AML-193 (cell line): ENCODE measurements at places on chromosomes 6 and 20.

DNA sequence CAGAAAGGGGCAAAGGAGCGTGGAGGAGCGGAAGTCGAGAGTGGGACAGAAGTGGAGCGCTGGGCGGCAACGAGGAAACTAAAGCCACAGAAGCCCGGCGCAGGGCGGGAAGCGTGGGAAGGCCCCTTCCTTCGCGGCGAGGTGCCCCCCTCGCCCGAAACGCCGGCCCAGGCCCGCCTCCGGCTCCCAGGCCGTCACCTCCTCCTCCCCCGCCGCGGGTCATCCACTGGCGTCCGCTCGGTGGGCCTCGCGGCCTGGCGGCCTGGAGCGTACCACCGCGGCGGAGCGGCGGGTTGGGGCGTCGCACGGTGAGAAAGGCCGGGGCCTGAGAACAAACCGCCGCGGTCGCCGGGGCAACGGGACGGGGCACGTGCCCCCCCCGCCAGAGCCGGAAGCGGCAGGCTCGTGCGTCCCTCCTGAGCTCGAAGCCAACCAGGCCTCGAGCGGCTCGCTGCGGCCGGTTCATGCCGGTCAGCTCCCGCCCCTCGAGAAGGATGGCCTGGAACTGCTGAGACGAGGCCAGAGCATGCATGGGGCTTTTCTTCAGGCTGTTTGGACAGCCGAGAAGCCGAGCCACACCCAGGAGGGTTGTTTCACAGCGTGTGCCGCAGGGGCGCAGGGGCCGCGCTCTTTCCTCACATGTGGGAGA lies at the start of gene TCP11:
Gene TCP11 (minus strand): TSS at position 333 of the 649 bp plus-strand sequence. CDS start 469 bp downstream, outside the sequence.
- no peak for DNase-seq

- DNase-seq, result no peak
Observed at GRCh38 chr6:157056275-157056674, 267.0 kb downstream of the TMEM242 start.

DNA sequence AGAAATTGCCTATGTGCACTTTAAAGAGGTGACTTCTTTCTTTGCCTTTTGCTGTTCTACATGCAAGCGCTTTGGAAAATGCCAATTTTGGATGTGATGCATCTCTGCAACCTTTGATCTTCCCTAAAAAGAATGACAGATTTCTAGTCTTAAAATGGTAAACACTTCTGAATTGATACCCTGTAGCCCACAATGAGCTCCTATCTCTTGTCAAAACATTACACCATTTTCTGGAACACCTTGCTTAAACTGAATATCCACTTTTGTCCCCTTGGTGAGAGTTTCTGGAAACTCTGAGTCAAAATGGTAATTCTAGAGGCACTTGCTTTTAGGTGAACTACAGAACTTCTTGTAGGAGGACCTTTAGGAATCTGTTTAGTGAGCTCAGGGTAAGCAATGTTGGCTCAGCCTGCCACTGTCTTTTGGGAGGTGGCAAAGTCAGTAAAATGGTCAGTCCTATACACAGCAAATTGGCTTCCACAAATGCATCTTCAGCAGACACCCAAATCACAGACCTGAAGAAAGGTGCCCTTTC lies 216.5 kb downstream of the SLC35F1 start:
- DNase-seq, result no peak

DNA sequence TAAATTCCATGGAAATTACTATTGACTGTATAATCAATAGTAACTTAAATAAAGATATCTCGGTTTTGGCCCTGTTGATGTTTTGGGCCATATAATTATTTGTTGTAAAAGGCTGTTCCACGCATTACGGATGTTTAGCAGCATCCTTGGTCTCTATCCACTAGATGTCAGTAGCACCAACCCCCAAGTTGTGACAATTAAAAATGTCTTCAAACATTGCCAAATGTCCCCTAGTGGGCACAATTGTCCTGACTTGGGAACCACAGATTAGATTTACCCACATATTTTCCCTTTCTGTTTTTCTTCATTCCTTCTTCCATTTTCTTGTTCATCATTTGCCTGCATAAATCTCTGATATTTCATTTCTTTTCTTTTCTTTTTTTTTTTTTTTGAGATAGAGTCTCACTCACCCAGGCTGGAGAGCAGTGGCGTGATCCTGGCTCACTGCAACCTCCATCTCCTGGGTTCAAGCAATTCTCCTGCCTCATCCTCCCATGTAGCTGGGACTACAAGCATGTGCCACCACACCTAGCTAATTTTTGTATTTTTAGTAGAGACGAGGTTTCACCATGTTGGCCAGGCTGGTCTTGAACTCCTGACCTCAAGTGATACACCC lies 13.6 kb upstream of the WFDC8 start:
- DNase-seq, result peak; percentile 67

DNA sequence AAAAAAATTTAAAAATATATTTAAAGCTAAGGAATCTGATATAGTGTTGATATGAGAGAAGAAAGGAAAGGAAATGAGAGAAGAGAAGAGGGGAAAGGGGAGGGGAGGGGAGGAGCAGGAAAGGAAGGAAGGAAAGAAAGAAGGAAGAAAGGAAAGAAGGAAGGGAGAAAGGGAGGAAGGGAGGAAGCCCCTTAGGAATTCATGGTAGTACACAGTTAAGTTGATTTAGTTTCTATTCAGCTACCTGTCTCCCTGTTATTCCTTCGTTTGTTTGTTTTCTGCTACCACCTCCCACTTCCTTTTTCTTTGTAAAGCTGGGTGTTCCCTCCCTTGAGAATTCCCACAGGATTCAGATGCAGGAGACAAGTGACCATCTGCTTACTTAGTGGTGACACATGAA lies 1025.4 kb upstream of the FLRT3 start:
- DNase-seq, result no peak

DNA sequence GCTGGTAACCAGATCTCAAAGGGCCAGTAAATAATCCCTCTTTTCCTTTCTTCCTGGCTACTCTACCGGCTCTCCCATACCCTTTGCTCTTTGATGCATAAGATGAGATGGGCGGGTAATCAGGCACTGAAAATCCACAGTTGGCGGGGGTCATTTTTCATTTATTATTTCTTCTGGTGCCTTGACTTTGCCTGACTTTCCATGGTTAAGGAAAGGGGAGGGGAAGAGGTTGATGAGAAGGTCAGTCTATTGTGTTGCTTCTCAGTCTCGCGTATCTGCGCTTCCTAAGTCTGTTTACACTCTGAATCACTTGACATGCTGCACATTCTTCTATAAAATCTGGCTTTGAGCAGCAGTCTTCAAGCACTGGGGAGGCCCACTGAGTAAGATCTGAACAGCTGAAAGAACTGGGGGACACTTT lies 121.1 kb upstream of the HDGFL1 start:
- no peak for DNase-seq

- no peak for DNase-seq
Observed at GRCh38 chr6:100979267-100979666, 98.1 kb upstream of the ASCC3 start.

DNA sequence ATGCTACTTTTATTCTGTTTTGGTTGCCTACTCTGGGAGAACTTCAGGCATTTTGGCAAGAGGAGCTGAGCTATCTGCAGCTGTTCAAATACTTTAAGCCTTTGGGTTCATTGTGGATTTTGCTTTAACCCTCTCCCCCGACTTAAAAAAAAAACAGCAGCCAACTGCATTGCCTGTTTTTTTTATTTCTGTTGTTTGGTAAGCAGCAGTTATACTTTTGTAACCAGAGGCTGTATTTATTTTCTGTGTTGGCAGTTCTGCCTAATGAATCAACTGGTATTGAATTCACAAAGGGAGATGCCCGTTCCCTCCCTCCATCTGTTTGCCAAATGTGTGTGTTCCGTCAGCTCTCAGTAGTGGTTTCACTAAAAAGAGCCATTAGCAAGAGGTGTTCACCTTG lies 484.0 kb downstream of the UTRN start:
- DNase-seq, result no peak

DNA sequence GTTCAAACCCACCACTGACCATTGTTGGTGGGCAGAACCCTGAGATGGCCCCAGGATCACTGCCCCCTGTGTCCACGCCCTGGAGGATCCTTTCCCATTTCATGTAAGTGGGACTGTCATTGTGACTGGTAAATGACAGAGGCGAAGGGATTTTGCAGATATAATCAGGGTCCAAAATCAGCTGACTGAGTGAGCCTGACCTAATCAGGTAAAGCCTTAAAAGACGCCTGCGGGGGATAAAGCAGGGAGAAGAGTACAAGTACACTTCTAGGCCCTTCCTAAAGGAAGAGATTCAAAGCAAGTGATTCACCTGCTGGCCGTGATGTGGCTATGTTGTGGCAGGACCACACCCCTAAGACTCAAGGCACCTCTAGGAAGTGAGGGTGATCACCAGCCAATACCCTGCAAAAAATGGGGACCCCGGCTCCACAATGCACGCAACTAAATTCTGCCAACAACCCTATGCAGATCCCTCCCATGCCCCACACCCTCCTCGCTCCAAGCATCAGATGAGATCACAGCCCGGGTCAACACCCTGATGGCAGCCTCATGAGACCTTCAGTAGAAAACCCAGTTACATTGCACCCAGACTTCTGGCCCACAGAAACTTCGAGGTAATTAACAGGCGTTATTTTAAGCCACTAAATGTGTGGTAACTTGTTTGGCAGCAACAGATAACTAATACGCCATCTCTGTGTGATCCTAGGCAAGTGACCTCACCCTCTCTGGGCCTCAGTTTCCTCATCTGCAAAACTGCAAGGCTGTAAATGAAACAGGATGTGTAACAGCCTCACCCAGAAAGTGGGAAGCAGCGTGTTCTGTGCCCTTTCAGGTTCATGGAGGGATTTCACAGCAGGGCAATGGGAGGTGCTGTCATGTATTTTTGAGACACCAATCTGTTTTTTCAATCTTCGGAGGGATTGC lies 11.3 kb downstream of the PREX1 start:
- DNase-seq, result no peak

GRCh38 chr6:13565921-13566320 lies 8.5 kb upstream of the SIRT5 start:
- DNase-seq, result no peak

GRCh38 chr20:32445539-32446273 lies 87.6 kb downstream of the ASXL1 start:
- DNase-seq, result no peak

DNA sequence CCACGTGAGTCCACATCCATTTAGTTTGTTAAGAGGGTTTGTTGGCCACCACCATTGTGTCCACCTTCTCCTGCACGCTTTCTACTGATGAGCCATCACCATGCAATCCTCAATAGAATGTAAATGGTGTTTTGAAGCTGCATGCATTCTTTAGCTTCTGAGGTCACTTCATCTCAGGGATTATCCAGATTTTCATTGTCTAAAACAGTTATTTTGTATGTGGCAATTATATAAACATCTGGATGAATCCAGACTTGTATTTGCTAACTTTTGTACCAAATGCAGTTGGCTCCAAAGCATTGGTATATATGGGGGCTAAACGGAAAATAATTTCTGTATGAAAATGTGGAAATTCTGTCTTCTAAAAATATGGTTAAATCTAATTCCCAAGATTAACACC lies 231.2 kb upstream of the ARID1B start:
- DNase-seq, result no peak

DNA sequence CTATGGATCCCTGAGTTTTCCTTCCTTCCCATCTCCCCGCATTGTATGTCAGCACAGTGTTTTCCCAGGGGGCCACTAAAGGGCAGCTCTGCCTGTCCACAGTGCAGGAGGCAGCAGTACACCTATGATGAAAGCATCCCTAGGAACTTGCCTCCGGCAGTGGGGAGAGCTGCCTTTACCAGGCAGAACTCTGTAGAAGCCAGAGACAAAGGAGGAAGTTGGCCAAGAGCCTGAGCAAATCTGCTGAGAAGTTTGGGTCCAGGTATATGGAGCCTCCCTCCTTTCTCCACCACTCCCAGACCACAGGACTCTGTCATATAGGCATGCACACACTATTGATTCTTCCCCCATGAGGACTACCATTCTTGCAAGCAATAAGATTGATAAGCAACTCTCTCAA lies 282.7 kb downstream of the TBC1D7 start:
- peak; percentile 53 for DNase-seq

GRCh38 chr20:12535316-12535715 lies 473.5 kb upstream of the SPTLC3 start:
- no peak for DNase-seq

GRCh38 chr6:128282961-128283360 lies 237.4 kb downstream of the PTPRK start:
- DNase-seq, result no peak

GRCh38 chr6:107699254-107699653 lies 124.9 kb downstream of the SCML4 start:
- no peak for DNase-seq

DNA sequence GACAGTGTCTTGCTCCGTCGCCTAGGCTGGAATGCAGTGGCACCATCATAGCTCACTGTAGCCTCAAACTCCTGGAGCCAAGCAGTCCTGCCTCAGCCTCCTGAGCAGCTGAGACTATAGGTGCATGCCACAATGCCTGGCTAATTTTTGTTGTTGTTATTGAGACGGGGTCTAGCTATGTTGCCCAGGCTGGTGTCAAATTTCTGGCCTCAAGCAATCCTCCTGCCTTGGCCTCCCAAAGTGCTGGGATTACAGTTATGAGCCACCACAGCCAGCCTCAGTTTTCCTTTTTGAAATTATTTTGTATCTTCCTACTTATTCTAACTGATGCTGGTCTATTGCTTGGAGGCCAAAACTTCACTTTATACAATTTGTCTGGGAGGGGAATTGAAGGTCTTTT lies 436.1 kb downstream of the UTRN start:
- DNase-seq, result no peak

DNA sequence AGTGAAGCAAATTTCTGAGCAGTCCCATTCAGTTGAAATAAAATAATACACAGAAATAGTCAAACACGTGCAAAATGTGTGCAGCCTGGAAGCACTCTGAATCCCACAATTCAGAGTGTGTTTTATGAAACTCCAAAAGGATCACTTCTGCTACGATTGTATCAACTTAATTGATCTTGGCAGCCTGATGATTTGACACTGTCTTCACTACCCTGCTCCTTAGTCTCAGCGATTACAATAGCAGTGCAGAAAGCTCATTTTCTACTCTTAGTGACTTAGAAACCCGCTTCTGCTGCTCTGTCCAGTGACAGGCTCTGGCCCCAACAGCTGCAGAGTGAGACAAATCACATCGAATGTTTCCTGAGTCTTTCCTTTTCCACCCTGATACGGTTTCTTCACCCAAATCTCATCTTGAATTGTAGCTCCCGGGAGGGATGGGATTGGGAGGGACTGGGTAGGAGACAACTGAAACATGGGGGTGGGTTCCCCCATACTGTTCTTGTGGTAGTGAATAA lies 16.2 kb upstream of the EMILIN3 start:
- no peak for DNase-seq

- no peak for DNase-seq
Observed at GRCh38 chr6:88124925-88125557, 41.1 kb downstream of the CNR1 start.

- DNase-seq, result no peak
Observed at GRCh38 chr6:106120006-106120405, 33.9 kb downstream of the PRDM1 start.

- peak; percentile 21 for DNase-seq
Observed at GRCh38 chr20:25025986-25026605, 31.8 kb downstream of the ACSS1 start.

DNA sequence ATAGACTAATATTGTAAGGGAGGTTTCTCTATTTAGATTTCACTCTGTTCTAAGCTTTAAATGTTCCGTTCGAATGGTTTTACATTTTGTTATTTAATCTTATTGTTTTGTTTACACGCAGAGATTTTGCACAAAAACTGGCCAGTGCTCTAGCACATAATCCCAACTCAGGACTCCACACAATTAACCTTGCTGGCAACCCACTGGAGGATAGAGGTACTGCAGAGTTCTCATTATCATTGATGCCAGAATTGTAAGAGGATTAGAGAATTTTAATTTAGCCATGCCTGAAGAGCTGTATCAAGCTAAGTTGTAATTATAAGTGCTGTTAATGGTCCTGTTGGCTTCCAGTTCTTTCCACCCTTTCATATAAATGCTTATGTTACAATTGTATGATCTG lies 179.7 kb upstream of the SCGN start:
- no peak for DNase-seq
